ENCODE measurements at places on chromosomes 11 and 22. TPM values are rescaled to one million over a fixed set of nuclear protein-coding genes. Genes with fewer than 3 reads are reported as not detected.

Gene SEPTIN3
- total RNA-seq = 0.54 TPM

Gene NXPE2
- total RNA-seq = not detected

Gene CNGA4
- 0.22 TPM for total RNA-seq

Gene ST3GAL4
- 0.71 TPM for total RNA-seq

Gene PHOX2A
- total RNA-seq = not detected

Gene MIOX
- total RNA-seq = 0.15 TPM

Gene TNNT3
- total RNA-seq = 3.5 TPM

Gene ADM2
- 5.1 TPM for total RNA-seq

Gene TESMIN
- total RNA-seq = 1.8 TPM

Gene SMDT1
- total RNA-seq = 167 TPM

Gene RIBC2
- 0.32 TPM for total RNA-seq

Gene SLCO2B1
- 0.42 TPM for total RNA-seq

Gene FIBIN
- not detected for total RNA-seq

Gene KDM4E
- not detected for total RNA-seq

Gene GUCY1A2
- total RNA-seq = 0.07 TPM

Gene PTPN5
- total RNA-seq = not detected

Gene DBX1
- total RNA-seq = not detected

Gene CFAP68
- 13.7 TPM for total RNA-seq
